ENCODE measurements at places on chromosomes 4 and X. TPM values are rescaled to one million over a fixed set of nuclear protein-coding genes. Genes with fewer than 3 reads are reported as not detected.
A peak's percentile ranks its signal among the peaks of the same experiment; 100 is the strongest.

Gene MGARP
- total RNA-seq, result 1.3 TPM

Gene PCDH18
- 5.7 TPM for total RNA-seq

Gene FGF13
- total RNA-seq, result 9.0 TPM

Gene GC
- total RNA-seq, result not detected

Gene MAPK10
- total RNA-seq, result 17.4 TPM

Gene GYPA
- total RNA-seq, result 1.0 TPM

Gene MGAT4D
- total RNA-seq, result not detected

Gene PCYT1B
- 0.86 TPM for total RNA-seq

Gene PLP1
- 0.17 TPM for total RNA-seq

DNA sequence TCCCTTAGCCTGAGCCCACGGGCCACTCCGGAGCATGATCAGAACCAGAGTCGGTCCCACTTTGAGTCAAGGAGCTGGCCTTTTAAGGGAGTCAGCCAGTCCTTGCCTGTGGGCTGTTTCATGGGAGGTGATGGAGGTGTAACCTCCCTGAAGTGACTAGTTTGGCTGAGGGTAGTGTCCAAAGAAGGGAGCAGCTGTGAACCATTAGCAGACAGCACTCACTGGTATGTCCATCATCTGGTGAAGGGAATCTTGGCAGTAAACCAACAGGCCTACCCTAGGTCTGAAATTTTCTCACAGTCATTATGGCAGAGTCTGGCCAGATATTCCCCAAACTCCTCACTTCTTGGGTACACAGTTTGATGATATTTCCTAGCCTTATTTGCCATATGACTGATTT is 12.3 kb upstream of the REPS2 start:
- no peaks in the 10 kb centered on the region for H3K36me3 ChIP-seq
- H3K4me1 ChIP-seq, result no peaks in the 10 kb centered on the region
- no peak overlapping the region for H3K27ac ChIP-seq
- H3K27me3 ChIP-seq, result no peaks in the 10 kb centered on the region

GRCh38 chr4:47838445-47838844 is 578 bp upstream of the CORIN start:
- H3K4me3 ChIP-seq, result no peak overlapping the region
- no peak for DNase-seq
- no peaks in the 10 kb centered on the region for H3K27me3 ChIP-seq
- H3K4me1 ChIP-seq, result peaks cover 44% of the 10 kb centered on the region
- no peak overlapping the region for H3K27ac ChIP-seq

- no peak overlapping the region for H3K4me3 ChIP-seq
- no peaks in the 10 kb centered on the region for H3K4me1 ChIP-seq
- DNase-seq, result no peak
Observed at GRCh38 chrX:6986915-6987314, 160.6 kb upstream of the STS start.

GRCh38 chr4:1321946-1322650 is 24.9 kb upstream of the UVSSA start:
- H3K27me3 ChIP-seq, result no peaks in the 10 kb centered on the region
- H3K4me3 ChIP-seq, result no peak overlapping the region
- peak; percentile 60 for DNase-seq
- H3K4me1 ChIP-seq, result no peaks in the 10 kb centered on the region
- H3K36me3 ChIP-seq, result peaks cover 57% of the 10 kb centered on the region
- no peak overlapping the region for H3K27ac ChIP-seq

DNA sequence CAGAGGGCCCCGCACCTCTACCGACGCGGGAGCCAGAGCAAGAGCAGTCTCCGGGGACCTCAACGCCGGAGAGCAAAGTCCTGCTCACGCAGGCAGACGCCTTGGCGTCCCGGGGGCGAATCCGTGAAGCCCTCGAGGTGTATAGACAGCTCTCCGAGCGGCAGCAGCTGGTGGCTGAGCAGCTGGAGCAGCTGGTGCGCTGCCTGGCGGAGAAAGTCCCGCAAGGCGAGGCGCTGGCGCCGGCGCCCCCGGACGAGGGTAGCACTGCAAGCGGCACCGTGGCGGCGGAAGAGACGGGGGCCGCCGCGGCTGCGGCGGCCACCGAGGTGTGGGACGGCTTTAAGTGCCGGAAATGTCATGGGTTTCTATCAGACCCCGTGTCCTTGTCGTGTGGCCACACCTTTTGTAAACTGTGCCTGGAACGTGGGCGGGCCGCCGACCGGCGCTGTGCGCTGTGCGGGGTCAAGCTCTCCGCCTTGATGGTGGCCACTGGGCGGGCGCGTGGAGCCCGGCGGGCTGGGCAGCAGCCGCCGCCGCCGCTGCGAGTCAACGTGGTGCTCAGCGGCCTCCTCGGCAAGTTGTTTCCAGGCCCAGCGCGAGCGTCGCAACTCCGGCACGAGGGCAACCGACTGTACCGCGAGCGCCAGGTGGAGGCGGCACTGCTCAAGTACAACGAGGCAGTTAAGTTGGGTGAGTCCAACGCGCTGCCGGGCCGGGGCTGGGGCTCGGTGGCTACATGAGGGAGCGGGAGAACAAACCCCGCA is 672 bp downstream of the LONRF3 start:
- DNase-seq, result peak; percentile 88
- H3K27me3 ChIP-seq, result peaks cover 19% of the 10 kb centered on the region

- H3K27me3 ChIP-seq, result no peaks in the 10 kb centered on the region
- no peak for DNase-seq
- no peaks in the 10 kb centered on the region for H3K4me1 ChIP-seq
- no peaks in the 10 kb centered on the region for H3K36me3 ChIP-seq
- no peak overlapping the region for H3K4me3 ChIP-seq
Observed at GRCh38 chrX:152165033-152165743, 26.8 kb upstream of the MAGEA10 start.

- H3K4me1 ChIP-seq, result no peaks in the 10 kb centered on the region
- H3K4me3 ChIP-seq, result no peak overlapping the region
- DNase-seq, result no peak
- H3K27ac ChIP-seq, result no peak overlapping the region
- H3K27me3 ChIP-seq, result no peaks in the 10 kb centered on the region
Observed at GRCh38 chr4:93201471-93202096, 627.0 kb upstream of the ATOH1 start.

DNA sequence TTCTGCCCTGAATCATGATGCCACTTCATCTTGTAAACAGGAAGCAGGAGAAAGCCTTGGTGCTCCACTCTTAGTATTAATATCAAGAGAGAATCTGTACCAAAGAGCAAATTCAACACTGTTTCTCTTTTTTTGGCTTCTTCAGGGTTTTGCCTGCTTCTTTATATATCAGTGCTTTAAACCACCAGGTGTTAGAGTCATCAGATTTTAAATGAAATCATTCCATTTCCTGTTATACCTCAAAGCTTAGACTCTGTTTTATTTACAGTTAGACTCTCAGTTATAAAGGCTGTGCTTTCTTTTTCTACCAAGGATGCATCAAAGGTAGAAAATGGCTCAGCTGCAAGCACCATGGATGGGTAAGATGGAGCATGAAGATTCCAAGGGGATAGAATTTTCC is 350.9 kb downstream of the CAMK2D start:
- no peak overlapping the region for H3K27ac ChIP-seq
- H3K27me3 ChIP-seq, result no peaks in the 10 kb centered on the region

- peaks cover 7% of the 10 kb centered on the region for H3K4me1 ChIP-seq
- H3K27ac ChIP-seq, result no peak overlapping the region
- H3K4me3 ChIP-seq, result no peak overlapping the region
- no peaks in the 10 kb centered on the region for H3K27me3 ChIP-seq
Observed at GRCh38 chr4:184688447-184688846, 38.9 kb downstream of the PRIMPOL start.

DNA sequence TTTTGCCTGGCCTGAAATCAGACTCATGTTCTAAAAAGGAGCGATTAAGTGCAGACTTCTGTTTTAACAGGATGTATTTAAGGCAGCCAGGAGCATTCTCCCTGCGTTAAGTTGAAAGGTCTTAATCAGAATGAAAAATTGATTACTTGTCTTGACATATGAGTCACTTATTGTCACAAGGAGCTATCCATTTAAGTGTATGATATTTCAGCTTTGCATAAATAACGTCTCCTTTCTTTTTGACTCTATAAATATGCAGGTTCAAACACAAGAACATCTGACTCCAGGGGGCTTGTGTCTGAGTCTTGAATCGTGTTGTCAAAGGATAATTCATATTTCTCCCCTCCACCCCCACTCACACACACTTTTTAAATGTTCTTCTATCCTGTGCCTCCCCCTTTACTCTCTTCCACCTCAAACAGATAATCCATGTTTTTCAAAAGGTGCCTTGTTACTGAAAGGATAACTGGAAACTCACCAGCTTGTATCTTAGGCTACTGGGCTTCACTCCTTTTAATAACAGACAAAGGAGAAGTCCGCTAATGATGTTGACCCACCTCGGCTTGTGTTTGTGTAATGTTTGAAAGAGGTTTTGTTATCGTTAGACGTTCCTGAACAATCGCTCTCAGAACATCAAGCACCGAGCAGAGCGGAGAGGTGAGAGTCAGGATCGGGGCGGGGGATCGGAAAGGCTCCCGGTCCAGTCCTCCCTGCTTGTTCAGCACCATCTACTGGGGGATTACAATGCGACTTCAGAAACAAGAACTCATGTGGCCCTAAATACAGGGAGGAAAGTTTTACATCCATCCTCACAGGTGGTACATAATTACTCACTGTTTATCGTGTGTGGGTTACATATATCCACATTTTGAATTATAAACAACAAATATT is 107.5 kb upstream of the RPL34 start:
- no peaks in the 10 kb centered on the region for H3K4me1 ChIP-seq
- no peak for DNase-seq
- H3K27ac ChIP-seq, result no peak overlapping the region
- H3K36me3 ChIP-seq, result no peaks in the 10 kb centered on the region

- no peaks in the 10 kb centered on the region for H3K27me3 ChIP-seq
- H3K4me3 ChIP-seq, result no peak overlapping the region
- H3K27ac ChIP-seq, result no peak overlapping the region
- no peaks in the 10 kb centered on the region for H3K36me3 ChIP-seq
- no peak for DNase-seq
Observed at GRCh38 chr4:185805979-185806378, 6.0 kb downstream of the SORBS2 start.

GRCh38 chrX:65697915-65698796 is 30.7 kb downstream of the MSN start:
- H3K4me3 ChIP-seq, result no peak overlapping the region
- peak; percentile 92 for DNase-seq
- no peaks in the 10 kb centered on the region for H3K27me3 ChIP-seq
- peak overlapping the region; percentile 53 for H3K27ac ChIP-seq

- H3K36me3 ChIP-seq, result no peaks in the 10 kb centered on the region
- H3K4me1 ChIP-seq, result no peaks in the 10 kb centered on the region
- no peak overlapping the region for H3K27ac ChIP-seq
- H3K4me3 ChIP-seq, result no peak overlapping the region
Observed at GRCh38 chrX:148288451-148288850, 212.0 kb upstream of the AFF2 start.

DNA sequence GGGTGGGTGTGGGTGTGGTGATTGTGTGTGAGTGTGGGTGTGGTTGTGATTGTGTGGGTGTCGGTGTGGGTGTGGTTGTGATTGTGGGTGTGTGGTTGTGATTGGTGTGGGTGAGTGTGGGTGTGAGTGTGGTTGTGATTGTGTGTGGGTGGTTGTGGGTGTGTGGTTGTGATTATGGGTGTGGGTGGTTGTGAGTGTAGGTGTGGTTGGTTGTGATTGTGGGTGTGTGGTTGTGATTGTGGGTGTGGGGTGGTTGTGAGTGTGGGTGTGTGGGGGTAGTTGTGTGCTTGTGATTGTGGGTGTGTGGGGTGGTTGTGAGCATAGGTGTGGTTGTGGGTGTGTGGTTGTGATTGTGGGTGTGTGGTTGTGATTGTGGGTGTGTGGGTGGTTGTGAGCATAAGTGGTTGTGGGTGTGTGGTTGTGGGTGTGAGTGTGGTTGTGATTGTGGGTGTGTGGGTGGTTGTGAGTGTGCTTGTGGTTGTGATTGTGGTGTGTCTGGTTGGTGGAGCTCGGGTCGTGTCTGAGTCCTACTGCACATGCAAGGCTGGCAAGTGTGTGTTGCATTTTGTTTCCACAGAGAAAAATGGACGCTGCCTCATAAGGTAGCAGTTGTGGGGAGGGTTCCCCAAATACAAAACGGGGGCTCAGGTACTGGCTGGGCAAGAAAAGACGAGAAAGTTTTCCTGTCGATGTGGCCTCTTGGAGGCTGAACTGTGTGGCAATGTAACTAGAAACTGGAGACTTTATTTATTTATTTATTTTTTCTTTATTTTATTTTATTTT is 116.7 kb downstream of the UBE2K start:
- H3K27ac ChIP-seq, result peak overlapping the region; percentile 14
- H3K4me1 ChIP-seq, result no peaks in the 10 kb centered on the region
- no peak overlapping the region for H3K4me3 ChIP-seq
- no peaks in the 10 kb centered on the region for H3K27me3 ChIP-seq
- no peak for DNase-seq
- H3K36me3 ChIP-seq, result no peaks in the 10 kb centered on the region

GRCh38 chr4:183873409-183874185 is 31.5 kb upstream of the STOX2 start:
- H3K27me3 ChIP-seq, result no peaks in the 10 kb centered on the region
- DNase-seq, result no peak
- no peaks in the 10 kb centered on the region for H3K36me3 ChIP-seq
- H3K4me3 ChIP-seq, result no peak overlapping the region
- peaks cover 6% of the 10 kb centered on the region for H3K4me1 ChIP-seq

- no peaks in the 10 kb centered on the region for H3K27me3 ChIP-seq
- no peaks in the 10 kb centered on the region for H3K4me1 ChIP-seq
- DNase-seq, result no peak
- H3K4me3 ChIP-seq, result no peak overlapping the region
Observed at GRCh38 chrX:136623396-136623795, 24.6 kb upstream of the CD40LG start.

DNA sequence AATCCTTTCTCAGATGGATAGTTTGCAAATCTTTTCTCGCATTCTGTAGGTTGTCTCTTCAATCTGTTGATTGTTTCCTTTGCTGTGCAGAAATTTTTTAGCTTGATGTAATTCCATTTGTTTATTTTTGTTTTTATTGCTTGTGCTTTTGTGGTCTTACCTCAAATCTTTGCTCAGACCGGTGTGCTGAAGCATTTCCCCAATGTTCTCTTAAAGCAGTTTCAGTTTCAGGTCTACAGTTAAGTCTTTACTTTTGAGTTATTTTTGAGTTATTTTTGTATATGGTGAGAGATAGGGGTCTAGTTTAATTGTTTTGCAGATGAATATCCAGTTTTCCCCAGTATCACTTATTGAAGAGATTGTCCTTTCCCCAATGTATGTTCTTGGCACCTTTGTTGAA is 18.2 kb upstream of the SLC25A14 start:
- H3K27me3 ChIP-seq, result no peaks in the 10 kb centered on the region
- H3K36me3 ChIP-seq, result no peaks in the 10 kb centered on the region

DNA sequence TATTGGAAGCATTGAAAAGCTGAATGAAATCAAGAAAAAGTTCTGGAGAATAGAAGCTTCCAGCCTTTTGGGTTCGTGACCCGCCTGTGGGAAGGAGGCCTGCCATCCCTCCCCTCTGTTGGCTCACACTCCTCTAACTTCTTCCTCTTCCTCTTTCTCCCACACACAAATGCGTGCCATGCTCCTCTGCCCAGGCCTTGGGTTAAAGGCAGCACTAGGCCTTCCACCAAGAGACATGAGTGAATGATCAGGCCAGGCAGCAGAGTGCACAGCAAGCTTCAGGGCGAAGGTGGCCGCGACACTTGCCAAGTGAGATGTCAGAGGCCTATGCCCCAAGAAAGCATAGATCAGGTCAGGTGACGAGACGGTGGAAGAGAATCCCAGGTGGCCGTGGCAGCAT is 38.4 kb downstream of the FAM193A start:
- H3K36me3 ChIP-seq, result peaks cover 4% of the 10 kb centered on the region
- no peak overlapping the region for H3K27ac ChIP-seq
- DNase-seq, result no peak
- no peaks in the 10 kb centered on the region for H3K27me3 ChIP-seq
- H3K4me3 ChIP-seq, result no peak overlapping the region
- H3K4me1 ChIP-seq, result peaks cover 53% of the 10 kb centered on the region

- no peaks in the 10 kb centered on the region for H3K27me3 ChIP-seq
- no peak overlapping the region for H3K4me3 ChIP-seq
- no peaks in the 10 kb centered on the region for H3K4me1 ChIP-seq
- DNase-seq, result no peak
- H3K36me3 ChIP-seq, result no peaks in the 10 kb centered on the region
Observed at GRCh38 chrX:132009350-132009749, 13.8 kb upstream of the STK26 start.

All from spleen (tissue), 13 donors.